Fibroblast of skin of scalp (primary cell): ENCODE measurements at places on chromosomes 7 and 10.
A peak's percentile ranks its signal among the peaks of the same experiment; 100 is the strongest.

GRCh38 chr7:148598351-148598750 lies 7.8 kb downstream of the C7orf33 start:
- DNase-seq: no peak

- DNase-seq: no peak
Measured at GRCh38 chr7:111053035-111053434, 37.9 kb upstream of the LRRN3 start.

DNA sequence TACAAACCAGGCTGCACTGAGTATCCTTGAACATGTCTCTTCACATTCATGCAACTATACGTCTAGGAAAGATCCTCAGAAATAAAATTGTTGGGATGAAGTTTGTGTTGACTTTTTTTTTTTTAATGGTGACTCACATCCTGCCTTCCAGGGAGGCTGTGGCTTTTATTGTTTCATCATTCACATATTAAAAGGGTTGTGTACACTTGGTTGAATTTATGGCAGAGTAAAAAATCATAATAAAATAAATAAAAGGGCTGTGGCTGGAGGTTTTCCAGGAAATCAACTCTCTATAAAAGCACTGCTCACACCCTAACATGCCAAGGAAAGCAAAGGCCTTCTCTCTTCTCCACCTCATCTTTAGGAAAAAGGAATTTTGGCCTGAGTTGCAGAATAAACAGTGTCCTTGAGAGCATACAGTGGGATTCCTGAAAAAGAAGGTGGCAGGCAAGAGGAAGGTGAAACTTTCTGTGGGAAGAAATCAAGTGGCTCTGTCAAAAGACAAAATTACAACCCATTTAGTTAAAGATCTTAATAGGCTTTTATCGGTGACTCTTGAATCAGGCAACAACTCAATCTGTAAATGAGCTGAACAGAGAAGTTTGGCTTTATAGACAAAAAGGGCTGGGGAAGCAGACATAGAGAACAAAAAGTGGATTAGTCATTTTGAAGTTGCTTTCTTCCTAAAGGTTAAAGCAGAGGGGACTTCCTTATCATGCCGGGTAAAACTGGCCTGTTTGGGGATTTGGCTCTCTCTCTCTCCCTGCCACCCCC lies 41.6 kb upstream of the FHIP2A start:
- peak; percentile 95 for DNase-seq

DNA sequence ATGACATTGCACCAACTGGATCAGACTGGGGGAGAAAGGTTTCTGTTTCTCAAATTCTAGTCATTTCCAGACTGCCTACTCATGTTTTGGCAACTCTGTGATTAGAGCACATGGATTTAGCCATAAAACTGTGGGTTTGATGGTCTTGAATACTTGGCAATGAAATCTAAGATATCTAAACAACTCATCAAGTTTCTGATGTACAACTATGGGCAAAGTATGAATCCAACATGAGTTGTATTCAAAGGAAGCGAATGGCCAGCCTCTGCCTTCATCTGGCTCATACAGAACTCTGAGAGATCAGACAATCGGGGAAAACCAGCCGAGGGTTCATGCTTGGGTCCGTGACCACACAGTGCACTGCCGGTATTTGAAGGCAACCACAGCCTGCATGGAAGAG lies 144.3 kb downstream of the ADAM12 start:
- peak; percentile 98 for DNase-seq

DNA sequence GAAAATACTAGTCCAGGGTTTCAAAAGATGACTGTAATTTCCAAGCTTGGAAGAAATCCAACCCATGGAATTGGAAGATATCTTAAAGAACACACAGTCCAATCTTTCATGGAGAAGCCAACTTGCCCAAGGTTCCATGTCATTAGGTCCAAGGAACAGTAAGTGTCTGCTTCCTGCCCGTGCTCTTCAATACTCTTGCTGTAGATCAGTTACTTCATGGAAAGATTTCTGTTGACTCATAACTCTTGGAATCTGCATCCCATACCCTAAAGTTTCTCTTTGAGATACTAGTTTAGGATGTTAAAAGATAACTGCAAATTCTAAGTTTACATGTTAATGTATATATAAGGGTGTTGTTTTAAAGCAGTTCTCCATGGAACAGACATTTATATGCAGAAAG lies 127.9 kb upstream of the SLC13A1 start:
- no peak for DNase-seq

DNA sequence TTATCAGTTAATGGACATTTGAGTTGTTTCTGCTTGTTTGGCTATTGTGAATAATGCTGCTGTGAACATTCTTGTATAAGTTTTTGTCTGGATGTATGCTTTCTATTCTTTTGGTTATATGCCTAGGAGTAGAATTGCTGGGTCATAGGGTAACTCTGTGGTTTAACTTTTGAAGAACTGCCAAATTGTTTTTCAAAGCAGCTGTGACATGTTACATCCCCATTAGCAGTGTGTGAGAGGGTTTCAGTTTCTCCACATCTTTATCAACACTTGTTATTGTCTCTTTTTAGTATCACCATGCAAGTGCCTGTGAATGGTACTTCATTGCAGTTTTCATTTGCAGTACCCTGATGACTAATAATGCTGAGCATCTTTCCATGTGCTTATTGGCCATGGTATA lies 2.1 kb upstream of the NDUFB8 start:
- DNase-seq: no peak

- DNase-seq: no peak
Measured at GRCh38 chr7:155348806-155349205, 51.1 kb downstream of the INSIG1 start.
